ENCODE measurements at places on chromosomes 2 and 18.

DNA sequence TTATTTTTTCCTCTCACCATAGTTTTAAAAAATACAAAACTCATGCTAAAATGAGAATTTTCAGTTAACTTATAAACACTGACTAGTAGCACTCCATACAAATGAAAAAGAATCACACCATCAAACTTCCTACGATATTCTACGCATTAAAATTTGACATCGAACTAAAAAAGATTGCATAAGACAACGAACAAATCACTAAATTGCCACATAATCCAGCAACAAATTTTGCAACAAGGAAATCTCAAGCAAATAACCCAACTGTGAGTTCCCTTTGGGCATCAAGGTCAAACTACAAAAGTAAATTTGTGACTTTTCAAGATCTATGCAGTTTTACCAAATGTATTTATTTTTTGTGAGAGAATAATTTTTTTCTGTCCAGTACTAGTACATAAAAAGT, 1.5 kb downstream of the MAP3K2 start:
- no peaks in the 10 kb centered on the region for H3K27me3 ChIP-seq
- DNase-seq = no peak
- peaks cover 23% of the 10 kb centered on the region for H3K4me1 ChIP-seq

- no peaks in the 10 kb centered on the region for H3K27me3 ChIP-seq
These were observed 160.2 kb upstream of the ALKAL2 start for GRCh38 chr2:447902-448665.

- no peak overlapping the region for H3K4me3 ChIP-seq
- H3K27ac ChIP-seq = no peak overlapping the region
- H3K36me3 ChIP-seq = no peaks in the 10 kb centered on the region
- peaks cover 17% of the 10 kb centered on the region for H3K4me1 ChIP-seq
- no peak for DNase-seq
- H3K27me3 ChIP-seq = no peaks in the 10 kb centered on the region
These were observed 81.5 kb upstream of the SLC66A3 start for GRCh38 chr2:11073776-11074175.

- H3K27ac ChIP-seq = no peak overlapping the region
- H3K27me3 ChIP-seq = no peaks in the 10 kb centered on the region
- H3K36me3 ChIP-seq = no peaks in the 10 kb centered on the region
- H3K4me1 ChIP-seq = no peaks in the 10 kb centered on the region
- no peak overlapping the region for H3K4me3 ChIP-seq
These were observed 359.4 kb upstream of the DSEL start for GRCh38 chr18:67875944-67876343.

- no peaks in the 10 kb centered on the region for H3K27me3 ChIP-seq
- H3K4me1 ChIP-seq = peaks cover 12% of the 10 kb centered on the region
- no peak overlapping the region for H3K4me3 ChIP-seq
- no peak overlapping the region for H3K27ac ChIP-seq
These were observed 232.3 kb downstream of the RIT2 start for GRCh38 chr18:42883169-42883568.

DNA sequence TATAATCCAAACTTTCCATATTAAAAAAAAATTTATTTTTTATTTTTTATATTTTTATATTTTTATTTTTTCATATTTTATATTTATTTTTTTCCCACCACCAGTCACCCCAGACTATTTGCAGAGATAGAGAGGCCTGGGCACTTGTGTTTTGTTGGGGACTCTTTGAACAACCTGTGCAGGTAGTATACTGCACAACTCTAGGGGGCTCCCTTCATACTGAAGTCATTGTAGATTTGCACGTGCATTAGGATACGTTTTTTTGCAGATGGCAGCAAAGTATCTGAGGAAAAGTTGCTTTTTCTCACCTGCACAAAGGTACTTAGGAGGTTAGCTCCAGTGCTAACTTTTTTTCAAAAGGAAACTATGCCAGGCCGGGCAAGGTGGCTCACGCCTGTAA, 73.9 kb upstream of the TANC1 start:
- no peaks in the 10 kb centered on the region for H3K27me3 ChIP-seq
- no peak for DNase-seq
- H3K27ac ChIP-seq = no peak overlapping the region
- no peak overlapping the region for H3K4me3 ChIP-seq

DNA sequence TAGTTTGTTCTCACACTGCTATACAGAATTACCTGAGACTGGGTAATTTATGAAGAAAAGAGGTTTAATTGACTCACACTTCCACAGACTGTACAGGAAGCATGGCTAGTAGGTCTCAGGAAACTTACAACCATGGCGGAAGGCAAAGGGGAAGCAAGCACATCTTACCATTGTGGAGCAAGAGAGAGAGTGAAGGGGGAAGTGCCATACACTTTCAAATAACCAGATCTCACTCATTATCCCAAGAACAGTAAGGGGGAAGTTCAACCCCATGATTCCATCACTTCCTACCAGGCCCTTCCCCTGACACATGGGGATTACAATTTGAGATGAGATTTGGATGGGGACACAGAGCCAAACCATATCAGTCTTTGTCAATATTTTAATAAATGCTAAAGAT, 5.0 kb upstream of the CRYGB start:
- H3K4me1 ChIP-seq = peaks cover 17% of the 10 kb centered on the region
- DNase-seq = no peak
- peaks cover 7% of the 10 kb centered on the region for H3K36me3 ChIP-seq
- H3K4me3 ChIP-seq = no peak overlapping the region
- H3K27me3 ChIP-seq = no peaks in the 10 kb centered on the region
- H3K27ac ChIP-seq = no peak overlapping the region

GRCh38 chr18:11055721-11056120, 93.6 kb downstream of the PIEZO2 start:
- no peaks in the 10 kb centered on the region for H3K27me3 ChIP-seq
- H3K4me3 ChIP-seq = no peak overlapping the region
- H3K36me3 ChIP-seq = no peaks in the 10 kb centered on the region
- no peaks in the 10 kb centered on the region for H3K4me1 ChIP-seq
- no peak for DNase-seq
- H3K27ac ChIP-seq = no peak overlapping the region

DNA sequence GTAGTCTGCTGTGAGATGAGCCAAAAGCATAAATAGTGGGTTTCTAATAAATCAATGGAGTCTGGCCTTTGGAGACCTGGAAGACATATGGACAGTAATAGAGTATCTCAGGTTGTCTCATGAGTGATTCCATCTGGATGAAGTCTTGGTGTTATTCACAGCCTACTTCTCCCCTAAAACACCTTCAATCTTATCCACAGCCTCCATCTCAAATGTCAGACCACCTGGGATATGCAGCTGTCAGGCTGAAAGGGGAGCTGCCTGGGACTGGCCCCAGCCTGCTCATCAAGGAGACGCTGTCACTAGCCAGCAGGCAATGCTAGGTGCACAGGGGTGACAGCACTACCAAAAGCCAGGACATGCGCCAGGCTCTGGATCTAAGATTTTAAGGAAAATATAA, 684.0 kb upstream of the ZEB2 start:
- no peak overlapping the region for H3K27ac ChIP-seq
- DNase-seq = no peak
- no peaks in the 10 kb centered on the region for H3K27me3 ChIP-seq
- H3K36me3 ChIP-seq = no peaks in the 10 kb centered on the region
- H3K4me3 ChIP-seq = no peak overlapping the region

GRCh38 chr2:203636588-203637470, 69.6 kb upstream of the CD28 start:
- H3K27me3 ChIP-seq = no peaks in the 10 kb centered on the region
- peaks cover 17% of the 10 kb centered on the region for H3K4me1 ChIP-seq
- peak; percentile 8 for DNase-seq
- no peak overlapping the region for H3K4me3 ChIP-seq

DNA sequence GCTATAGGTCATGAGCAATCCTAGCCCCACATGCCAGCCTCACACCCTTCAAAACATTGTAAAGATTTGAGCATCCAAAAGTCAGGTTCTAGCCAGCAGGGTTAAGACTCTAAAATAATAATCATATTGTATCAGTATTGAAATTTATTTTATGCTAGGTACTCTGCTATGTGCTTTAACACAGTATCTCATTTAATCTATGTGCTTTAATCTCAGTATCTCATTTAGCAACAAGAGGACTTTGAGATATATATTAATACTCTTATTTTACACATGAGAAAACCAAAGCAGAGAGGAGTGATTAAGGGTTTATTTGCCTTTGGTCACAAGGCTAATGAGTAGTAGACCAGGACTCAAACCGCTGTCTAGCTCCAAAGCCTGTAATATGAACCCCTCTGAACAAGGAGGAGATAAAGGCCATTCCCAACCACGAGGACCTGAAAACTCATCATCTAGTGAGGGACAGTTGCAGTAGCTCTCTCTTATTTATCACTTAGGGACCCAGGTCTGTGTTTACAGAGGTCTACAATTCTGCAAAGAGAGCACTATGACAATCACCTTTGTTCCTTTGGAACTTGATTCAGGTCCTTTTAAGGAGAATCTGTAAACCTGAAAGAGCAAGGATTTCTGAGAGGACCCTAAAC, 116.5 kb upstream of the SERTAD2 start:
- no peak for DNase-seq
- H3K27me3 ChIP-seq = peaks cover 53% of the 10 kb centered on the region
- peaks cover 10% of the 10 kb centered on the region for H3K4me1 ChIP-seq

DNA sequence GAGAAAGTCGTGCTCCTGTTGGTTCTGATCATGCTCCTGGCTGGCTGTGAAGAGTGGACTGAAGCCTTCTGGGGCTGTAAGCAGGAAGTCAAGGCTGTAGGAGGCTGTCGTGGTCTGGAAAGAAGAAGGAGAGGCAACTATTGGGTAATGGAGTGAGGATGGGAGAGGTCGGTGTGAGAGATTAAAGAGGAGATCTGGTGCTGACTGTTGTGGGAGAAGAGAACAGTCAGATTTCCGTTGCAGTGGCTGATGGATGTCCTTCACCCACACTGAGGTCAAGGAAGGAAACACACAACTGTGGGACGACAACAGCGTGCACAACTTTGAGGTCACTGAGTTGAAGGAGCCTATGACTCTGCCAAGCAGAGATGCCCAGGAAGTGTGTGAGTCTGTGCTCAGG, 2.8 kb upstream of the PSMD1 start:
- H3K36me3 ChIP-seq = no peaks in the 10 kb centered on the region
- H3K27me3 ChIP-seq = peaks cover 24% of the 10 kb centered on the region
- no peak overlapping the region for H3K27ac ChIP-seq
- H3K4me1 ChIP-seq = peaks cover 18% of the 10 kb centered on the region
- no peak for DNase-seq

DNA sequence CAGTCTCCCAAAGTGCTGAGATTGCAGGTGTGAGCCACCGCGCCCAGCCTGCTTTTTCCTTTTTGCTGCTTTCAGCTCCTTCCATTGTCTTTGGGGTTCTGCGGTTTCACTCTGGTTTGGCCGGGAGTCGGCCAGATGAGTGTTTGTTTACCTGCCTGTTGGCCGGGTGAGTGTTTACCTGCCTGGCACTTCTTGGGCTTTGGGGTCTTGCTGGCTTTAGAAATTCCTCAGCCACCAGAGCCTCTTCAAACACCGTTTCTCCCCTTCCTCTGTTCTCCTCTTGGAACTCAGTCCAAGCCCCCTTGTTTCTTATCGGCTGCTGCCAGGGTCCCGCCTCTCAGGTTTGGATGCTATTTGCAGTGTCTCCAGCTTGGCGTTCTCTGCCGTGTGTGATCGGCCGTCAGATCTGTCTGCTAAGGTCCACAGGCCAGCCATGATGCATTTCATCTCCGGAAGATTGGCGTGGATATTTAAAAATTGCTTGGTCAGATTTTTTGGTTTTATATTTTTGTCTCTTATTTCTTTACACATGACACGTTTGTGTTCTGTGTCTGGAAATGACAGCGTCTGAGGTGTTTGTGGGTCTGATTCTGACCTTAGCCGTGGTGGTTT, 14.2 kb upstream of the GAL3ST2 start:
- DNase-seq = no peak
- H3K4me3 ChIP-seq = no peak overlapping the region
- H3K36me3 ChIP-seq = no peaks in the 10 kb centered on the region
- H3K27ac ChIP-seq = no peak overlapping the region
- no peaks in the 10 kb centered on the region for H3K27me3 ChIP-seq

GRCh38 chr2:150686391-150686790, 198.9 kb upstream of the RND3 start:
- no peak overlapping the region for H3K4me3 ChIP-seq
- no peak for DNase-seq
- no peaks in the 10 kb centered on the region for H3K36me3 ChIP-seq
- H3K4me1 ChIP-seq = peaks cover 6% of the 10 kb centered on the region

DNA sequence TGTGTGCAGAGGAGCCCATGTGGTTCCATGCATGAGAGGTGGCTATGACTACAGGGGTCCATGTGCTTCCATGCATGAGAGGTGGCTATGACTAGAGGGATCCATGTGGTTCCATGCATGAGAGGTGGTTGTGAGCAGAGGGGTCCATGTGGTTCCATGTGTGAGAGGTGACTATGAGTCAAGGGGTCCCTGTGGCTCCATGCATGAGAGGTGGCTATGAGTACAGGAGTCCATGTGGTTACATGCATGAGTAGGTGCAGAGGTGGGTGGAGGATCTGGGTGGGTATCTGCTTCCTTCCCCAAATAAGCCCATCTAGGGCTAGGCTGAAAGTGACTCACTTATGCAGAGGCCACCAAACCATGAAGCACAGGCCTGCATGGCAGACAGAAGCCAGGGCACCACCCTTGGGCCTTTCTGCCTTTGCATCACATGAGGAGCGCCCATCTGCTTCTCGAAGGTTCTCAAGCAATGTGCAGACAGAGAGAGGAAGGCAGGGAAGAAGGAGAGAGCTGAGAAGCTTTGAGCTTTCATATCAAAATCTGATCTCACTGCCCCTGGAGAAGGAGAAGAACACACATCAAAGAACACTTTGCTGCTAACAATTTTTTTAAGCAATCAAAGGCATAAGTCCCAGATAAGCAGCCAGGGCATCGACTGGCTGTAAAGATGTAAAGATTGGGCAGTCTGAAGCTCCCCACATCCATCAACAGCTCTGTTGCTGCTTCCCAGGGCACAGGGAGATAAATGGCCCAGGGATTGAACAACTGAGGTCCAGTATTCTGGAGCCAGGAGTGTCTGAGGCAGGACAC, 137.6 kb downstream of the TNS1 start:
- no peak for DNase-seq
- no peak overlapping the region for H3K4me3 ChIP-seq
- H3K36me3 ChIP-seq = no peaks in the 10 kb centered on the region
- H3K27me3 ChIP-seq = no peaks in the 10 kb centered on the region

GRCh38 chr2:160246356-160246755, 46.3 kb upstream of the ITGB6 start:
- no peaks in the 10 kb centered on the region for H3K27me3 ChIP-seq
- no peaks in the 10 kb centered on the region for H3K36me3 ChIP-seq
- no peak for DNase-seq
- H3K27ac ChIP-seq = no peak overlapping the region
- H3K4me1 ChIP-seq = no peaks in the 10 kb centered on the region
- H3K4me3 ChIP-seq = no peak overlapping the region

DNA sequence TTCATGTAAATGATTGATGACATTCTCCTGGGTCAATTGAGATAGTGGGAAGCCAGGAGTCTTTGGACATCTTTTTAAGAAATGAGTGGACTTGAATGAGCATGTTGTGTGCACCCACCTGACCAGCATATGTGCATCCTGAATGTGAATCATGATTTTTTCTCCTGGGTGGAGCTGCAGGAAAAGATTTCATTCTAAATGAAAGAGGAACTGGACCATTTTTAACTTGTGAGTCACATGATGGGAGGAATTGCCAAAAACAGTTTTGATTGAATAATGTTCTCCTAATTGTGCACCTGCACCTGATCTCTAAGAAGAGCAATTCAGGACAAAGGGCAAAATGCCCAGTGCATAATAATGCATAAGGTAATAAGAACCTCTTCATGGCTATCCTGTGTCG, 32.3 kb downstream of the COPS8 start:
- no peaks in the 10 kb centered on the region for H3K27me3 ChIP-seq
- H3K27ac ChIP-seq = no peak overlapping the region
- no peak for DNase-seq
- H3K36me3 ChIP-seq = no peaks in the 10 kb centered on the region

Data from GM23338 (cell line).